ENCODE measurements at places on chromosomes 3 and 15. TPM values are rescaled to one million over a fixed set of nuclear protein-coding genes. Genes with fewer than 3 reads are reported as not detected.

GRCh38 chr3:99651531-99651930 is 13.1 kb downstream of the COL8A1 start:
- H3K27ac ChIP-seq = no peak overlapping the region
- no peak overlapping the region for H3K4me3 ChIP-seq

Gene SNURF
- total RNA-seq = 15.7 TPM

DNA sequence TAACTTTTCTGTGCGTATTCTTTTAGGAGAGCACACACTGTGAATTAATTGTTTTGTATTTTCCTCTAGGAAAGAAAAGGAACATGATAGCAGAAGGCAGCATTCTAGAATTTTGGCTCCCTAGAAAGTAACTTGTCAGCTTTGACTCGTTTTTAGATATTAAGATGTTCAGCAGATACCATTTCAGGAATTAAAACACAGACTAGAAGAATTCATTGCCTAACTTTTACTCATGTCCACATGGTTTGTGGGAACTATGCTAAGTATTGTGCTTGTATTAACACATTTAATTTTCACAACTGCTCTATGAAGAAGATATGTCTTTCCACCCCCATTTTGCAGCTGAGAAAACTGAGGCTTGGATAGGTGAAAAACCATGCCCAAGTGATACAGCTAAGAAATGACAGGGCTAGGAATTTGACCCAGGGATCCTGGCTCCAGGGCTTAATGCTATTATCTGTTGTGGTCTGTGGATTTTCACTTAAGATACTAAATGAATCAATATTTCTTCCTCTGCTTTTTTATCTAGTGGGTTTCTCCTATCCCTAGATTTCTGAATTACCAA is 128.8 kb downstream of the MITF start:
- no peak overlapping the region for H3K4me3 ChIP-seq
- no peak overlapping the region for H3K27ac ChIP-seq
- H3K36me3 ChIP-seq = no peaks in the 10 kb centered on the region
- H3K27me3 ChIP-seq = no peaks in the 10 kb centered on the region
- H3K4me1 ChIP-seq = no peaks in the 10 kb centered on the region
- DNase-seq = no peak

- H3K27ac ChIP-seq = no peak overlapping the region
- H3K36me3 ChIP-seq = no peaks in the 10 kb centered on the region
- no peak overlapping the region for H3K4me3 ChIP-seq
These were observed 122.9 kb downstream of the RORA start for GRCh38 chr15:61106044-61106834.

DNA sequence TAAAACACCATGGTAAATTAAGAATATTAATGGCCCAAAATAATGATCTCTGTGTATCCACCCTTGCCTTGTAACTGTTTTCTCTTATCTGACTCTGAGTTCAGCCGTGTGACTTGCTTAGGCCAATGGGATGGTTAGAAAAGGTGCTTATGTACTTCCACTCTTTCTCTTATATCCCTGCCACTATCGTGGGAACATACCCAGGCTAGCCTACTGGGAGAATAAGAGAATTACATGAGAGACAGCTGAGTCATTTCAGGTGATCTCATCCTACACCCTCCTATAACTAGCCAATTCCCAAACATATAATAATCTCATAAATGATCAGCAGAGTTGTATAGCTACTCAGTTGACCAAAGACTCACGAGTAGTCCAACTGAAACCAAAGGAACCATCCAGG is 98.3 kb upstream of the ABI3BP start:
- no peaks in the 10 kb centered on the region for H3K36me3 ChIP-seq
- H3K4me3 ChIP-seq = no peak overlapping the region
- DNase-seq = no peak

DNA sequence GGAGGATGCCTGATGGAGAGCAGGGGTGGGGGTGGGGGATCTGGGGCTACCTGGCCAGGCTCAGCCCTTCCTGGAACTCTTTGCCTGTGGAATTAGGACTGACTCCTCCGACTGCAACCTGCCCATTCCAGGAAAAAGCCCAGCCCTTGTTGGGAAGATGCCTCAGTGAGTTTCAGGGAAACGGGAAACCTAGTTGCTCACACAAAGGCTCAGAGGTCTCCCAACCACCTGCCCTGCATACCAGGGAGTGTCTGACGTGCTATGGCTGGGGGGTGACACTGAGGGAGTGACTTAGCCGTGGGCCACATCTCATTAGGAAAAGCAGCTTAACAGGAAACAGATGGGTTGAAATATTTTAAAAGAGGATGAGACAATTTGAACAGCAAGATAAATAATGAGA is 27.9 kb downstream of the CYP8B1 start:
- H3K4me1 ChIP-seq = no peaks in the 10 kb centered on the region

- H3K36me3 ChIP-seq = peaks cover 7% of the 10 kb centered on the region
- no peaks in the 10 kb centered on the region for H3K27me3 ChIP-seq
- no peak for DNase-seq
- peak overlapping the region; percentile 74 for H3K4me3 ChIP-seq
- H3K4me1 ChIP-seq = peaks cover 32% of the 10 kb centered on the region
These were observed 3.3 kb downstream of the TMEM115 start for GRCh38 chr3:50355829-50356552.

DNA sequence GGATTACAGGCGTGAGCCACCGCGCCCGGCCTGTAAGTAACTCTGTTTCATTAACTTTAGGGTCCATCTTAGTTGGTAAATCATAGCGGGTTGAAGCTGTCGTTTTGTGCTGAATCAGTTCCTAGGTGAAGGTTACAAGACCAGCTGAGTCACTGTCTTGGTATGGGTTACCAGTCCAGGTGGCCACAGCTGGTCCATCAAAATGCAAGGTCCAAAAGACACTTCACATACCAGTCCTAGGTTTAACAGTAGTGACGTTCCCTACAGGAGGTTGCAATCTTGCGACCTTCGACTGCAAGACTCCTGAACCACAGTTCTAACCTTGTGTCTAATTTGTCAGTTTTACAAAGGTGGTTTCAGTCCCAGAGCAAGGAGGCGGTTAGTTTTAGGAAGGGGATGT is 160.1 kb upstream of the ATP10A start:
- DNase-seq = no peak
- no peaks in the 10 kb centered on the region for H3K27me3 ChIP-seq
- H3K4me1 ChIP-seq = no peaks in the 10 kb centered on the region
- H3K4me3 ChIP-seq = no peak overlapping the region

Gene CRTC3
- total RNA-seq = 36.2 TPM

DNA sequence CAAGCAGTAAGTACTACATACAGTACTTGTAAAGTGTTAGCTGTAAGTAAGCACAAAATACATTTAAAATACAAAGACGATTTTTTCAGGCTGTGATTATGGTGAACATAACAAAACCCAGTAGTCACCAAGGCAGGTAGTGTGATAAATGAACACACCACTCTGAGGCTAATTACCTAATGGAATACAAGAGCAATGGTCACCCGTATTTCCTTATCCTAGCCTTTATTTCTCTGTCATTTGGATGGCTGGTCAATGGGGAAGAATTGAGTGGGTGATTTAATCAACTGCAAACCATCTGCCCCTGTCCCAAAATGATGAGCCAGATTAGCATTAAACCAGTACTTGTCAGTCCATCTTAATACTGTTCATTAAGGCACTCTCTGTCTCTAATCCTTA is 89.2 kb upstream of the CGNL1 start:
- no peak overlapping the region for H3K27ac ChIP-seq
- H3K27me3 ChIP-seq = no peaks in the 10 kb centered on the region
- H3K36me3 ChIP-seq = no peaks in the 10 kb centered on the region

DNA sequence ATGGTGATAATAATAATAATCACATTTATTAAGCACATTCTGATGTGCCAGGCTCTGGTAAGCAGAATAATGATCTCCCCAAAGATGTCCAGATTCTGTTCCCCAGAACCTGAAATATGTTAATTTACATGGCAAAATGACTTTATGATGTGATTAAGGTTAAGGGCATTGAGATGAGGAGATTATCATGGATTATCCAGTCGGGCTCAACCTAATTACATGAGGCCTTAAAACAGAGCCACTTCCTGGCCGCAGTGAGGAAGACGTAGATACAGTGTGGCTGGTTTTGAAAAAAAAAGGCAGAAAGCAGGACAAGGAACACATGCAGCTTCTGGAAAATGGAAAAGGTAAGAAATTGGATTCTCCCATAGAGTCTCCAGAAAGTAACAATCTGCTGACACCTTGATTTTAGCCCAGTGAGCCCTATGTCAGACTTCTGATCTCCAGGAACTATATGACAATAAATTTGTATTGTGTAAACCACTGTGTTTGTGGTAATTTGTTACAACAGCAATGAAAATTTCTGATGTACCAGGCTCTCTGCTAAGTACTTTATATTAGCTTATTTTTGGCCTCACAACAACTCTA is 126.7 kb downstream of the ALCAM start:
- no peak overlapping the region for H3K4me3 ChIP-seq
- no peaks in the 10 kb centered on the region for H3K27me3 ChIP-seq
- H3K4me1 ChIP-seq = no peaks in the 10 kb centered on the region
- H3K36me3 ChIP-seq = no peaks in the 10 kb centered on the region
- DNase-seq = no peak

Measured in breast epithelium (tissue), 4 donors.